Stimulated activated CD4-positive, alpha-beta T cell treated with anti-CD3 and anti-CD28 coated beads, Interleukin-15, amount 100 ng/mL, for 48 hours (primary cell): ENCODE measurements at places on chromosomes 1 and 21.

DNA sequence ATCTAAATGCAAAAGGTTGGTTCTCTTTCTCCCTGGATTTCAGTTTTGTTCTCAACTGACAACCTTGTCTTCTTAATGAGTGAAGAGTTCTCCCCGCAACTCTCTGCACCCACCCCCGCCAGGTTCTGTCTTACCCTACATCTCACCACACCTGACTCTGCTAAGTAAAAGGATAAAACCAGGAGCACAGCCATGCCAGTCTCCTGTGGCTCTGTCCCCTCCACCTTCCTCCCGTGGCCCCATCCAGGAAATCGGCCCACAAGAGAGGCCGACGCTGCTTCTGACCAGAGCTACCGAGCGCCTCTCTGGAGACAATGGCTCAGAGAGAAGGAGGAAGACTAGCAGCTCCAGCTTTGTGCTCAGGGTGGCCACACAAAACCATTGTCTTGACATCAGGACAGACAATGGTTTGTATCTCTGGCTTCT lies 72.2 kb downstream of the PLEKHA6 start:
- no peak for DNase-seq

DNA sequence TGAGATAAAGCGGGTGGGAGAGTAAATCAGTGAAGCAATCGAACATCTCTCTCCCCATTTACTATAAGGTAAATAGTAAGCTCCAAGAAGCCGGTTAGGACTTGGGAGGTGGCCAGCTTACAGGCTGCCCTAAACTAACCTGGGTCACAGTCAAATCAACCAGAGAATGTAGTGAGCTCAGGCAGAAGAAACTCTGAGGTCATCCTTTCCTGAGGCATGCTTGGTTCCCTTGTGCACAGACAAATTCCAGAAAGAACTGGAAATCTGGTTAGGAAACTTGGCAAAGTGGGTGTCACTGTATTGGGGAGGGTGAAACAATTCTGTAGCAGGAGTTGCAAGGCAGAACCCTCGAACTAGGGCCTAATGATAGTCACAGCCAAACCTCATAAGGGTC lies 72.5 kb downstream of the NTMT2 start:
- DNase-seq: no peak

GRCh38 chr1:234992065-234992464 lies 136.6 kb downstream of the TOMM20 start:
- DNase-seq: no peak

GRCh38 chr1:237223419-237223818 lies 181.4 kb downstream of the RYR2 start:
- DNase-seq: no peak

DNA sequence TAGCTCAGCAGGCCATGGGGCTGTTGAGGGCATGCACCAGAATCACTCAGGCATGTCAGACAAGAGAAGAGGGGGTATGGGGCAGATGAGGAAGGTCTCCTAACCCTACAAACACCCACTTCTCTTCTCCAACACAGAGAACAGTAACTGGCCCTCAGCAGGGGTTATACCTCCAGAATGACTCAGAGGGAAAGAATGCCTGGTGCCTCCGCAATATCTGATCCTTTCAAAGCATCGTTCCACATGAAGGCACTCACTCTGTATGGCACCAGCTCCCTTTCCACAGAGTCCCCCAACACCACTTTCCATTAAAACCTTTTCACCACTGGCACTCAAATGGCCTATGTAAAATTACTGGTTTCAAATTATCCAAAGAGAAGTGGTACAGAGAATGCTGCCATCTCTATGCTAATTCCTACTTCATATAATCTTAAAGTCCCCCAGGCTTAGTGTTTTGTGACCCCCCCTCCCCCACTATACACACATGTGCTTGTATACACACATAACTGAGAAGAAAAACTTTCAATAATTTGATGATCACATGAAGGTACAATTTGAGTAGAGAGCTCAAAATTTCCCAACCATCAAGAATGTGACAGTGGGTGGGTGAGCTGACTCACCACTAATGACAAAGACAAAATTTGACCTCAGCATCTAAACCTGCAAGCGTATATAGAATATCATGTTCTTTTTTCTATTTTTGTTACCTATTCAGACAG lies 91.5 kb downstream of the SIPA1L2 start:
- DNase-seq: no peak

- DNase-seq: no peak
Observed at GRCh38 chr1:212428496-212428895, 4.2 kb upstream of the NENF start.

GRCh38 chr21:34342476-34342875 lies 21.3 kb upstream of the KCNE2 start:
- DNase-seq: no peak

DNA sequence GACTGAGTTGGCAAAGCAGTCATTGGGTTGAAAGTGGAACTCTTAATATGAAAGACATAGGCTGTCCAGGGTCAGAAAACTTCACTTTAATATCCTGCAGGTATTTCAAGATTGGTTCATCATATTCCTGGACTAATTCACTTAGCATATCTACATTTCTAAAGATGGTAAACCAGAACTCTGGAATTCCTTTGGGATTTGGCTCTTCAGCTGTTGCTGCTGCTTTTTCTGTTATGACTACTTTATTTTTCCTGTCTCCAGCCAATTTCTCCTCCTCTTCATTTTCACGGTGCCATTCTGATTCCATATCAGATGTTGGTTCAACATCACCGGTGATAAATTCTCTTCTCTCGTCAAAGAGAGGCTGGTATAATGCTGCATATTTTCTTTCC lies 37.4 kb downstream of the CD58 start:
- DNase-seq: no peak

DNA sequence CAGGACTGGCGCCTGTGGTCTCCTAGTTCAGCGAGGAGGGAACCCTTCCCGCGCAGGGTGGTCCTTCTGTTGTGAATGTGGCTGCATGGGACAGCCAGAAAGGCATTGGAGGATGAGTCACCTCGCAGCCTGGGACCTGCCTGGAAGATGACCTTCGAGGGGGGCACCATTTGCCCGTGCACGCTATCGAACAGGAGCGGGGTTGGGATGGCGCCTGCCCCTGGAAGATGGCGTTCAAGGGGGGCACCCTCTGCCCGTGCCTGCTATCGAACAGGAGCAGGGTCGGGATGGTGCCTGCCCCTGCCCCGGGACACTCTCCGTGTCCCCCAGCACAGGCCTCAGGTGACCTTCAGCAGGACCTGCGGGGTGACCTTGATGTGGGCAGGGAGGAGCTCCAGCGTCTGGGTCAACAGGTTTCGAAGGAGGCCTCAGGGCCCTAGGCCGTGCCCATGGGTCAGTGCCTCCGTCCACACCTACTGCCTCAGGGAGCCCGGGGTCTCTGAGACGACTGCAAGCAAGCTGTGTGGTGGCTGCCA lies 1.7 kb upstream of the ACTRT2 start:
- DNase-seq: no peak

DNA sequence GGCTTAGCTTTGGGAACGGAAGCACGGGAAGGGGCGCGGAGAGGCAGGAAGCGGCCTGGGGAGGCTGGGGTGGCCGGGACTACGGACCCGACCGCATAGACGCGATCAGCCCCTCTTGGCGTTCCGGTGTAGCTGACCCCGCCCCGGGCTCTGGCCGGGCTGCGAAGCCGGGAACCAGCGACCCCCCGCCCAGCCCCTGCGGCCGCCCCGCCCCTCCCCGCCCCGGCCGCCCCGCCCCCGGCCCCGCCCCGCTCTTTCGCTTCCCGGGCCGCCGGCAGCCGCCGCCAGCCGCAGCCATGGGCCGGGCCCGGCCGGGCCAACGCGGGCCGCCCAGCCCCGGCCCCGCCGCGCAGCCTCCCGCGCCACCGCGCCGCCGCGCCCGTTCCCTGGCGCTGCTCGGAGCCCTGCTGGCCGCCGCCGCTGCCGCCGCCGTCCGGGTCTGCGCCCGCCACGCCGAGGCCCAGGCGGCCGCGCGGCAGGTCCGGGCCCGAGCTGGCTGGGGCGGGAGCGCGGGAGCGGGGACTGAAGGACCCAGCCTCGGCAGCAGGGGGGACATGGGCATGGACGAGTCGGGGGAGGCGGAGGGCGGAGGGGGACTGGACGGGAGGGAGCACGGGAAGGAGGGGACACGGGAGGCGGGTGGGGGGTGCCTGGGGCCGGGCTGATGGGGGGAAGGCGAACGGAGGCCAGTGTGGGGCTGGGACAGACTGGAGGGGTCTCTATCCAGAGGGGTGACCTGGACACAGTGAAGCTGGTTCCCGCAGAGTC lies at the start of gene SELENON:
SELENON (plus strand) TSS at position 259 of the 768 bp plus-strand sequence; CDS start at position 297, 38 bp downstream.
- DNase-seq: no peak
